ENCODE measurements at places on chromosomes 12 and 14.
A peak's percentile ranks its signal among the peaks of the same experiment; 100 is the strongest.

DNA sequence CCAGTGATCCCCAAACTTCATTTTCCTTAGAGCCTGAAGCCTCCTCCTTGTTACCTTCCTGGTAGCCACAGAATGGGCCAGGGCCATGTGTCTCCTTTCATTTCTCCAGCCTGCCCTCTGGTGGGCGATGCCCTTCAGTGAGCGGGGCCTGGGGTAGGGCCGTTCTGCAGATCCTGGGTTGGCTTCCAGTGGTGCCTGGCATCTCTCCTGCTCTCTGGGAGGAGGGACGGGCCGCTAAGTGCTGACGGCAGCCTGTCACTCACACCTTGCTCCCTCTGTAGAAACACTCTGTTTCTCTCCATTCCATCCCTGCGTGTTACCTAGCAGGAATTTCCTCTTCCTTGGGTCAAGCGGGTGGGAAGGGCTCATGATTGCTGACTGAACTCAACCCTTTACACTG lies 232.1 kb downstream of the CACNA1C start:
- DNase-seq: peak; percentile 64

GRCh38 chr12:111046896-111047295 lies 126.5 kb upstream of the MYL2 start:
- DNase-seq: no peak

GRCh38 chr12:7610006-7610405 lies 55.7 kb downstream of the APOBEC1 start:
- no peak for DNase-seq

GRCh38 chr14:71720978-71721624 lies 211.1 kb upstream of the RGS6 start:
- no peak for DNase-seq

GRCh38 chr12:124556896-124557501 lies 10.4 kb downstream of the NCOR2 start:
- DNase-seq: no peak

GRCh38 chr14:53638966-53639365 lies 317.7 kb downstream of the BMP4 start:
- no peak for DNase-seq

DNA sequence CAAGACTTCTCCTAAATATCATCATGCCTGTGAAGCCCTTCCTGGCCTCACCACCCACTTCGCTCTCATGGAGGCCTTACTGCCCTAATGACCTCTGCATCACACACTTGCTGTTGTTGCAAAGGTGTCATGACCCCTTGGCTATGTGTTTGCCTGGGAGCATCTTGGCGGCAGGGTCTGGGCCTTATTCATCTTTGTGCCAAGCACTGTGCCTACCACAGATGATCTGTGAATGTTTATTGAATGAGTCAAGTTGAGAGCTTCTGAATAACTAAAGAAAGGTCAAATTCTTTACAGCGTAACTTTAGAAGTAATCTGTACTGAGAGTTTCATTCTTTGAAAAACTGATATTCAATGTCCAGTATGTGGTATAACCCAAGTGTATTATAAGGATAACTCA lies 113.3 kb downstream of the TTC8 start:
- DNase-seq: no peak

- no peak for DNase-seq
These were observed 18.9 kb downstream of the LLPH start for GRCh38 chr12:66111605-66112004.

DNA sequence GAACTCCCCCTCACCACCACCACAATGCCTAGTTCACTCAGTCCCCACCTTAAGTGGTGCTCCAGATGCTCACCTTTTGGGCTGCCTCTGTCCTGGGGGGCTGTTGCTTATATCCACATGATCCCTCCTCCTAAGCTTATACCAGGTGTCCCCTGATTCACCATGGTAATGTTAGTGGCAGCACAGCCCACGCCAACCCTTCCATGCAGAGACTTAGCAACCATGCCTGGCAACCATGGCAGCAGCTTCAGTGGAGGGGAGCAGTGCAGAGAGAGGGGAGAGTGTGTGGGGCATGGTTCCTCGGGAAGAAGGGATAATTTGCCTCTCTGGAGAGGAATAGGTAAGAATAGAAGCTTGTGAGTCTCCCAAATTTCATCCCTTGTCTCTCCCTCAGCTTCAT lies 1.2 kb upstream of the DDN start:
- no peak for DNase-seq

- no peak for DNase-seq
These were observed 65.5 kb downstream of the SVOP start for GRCh38 chr12:108955225-108955835.

- DNase-seq: peak; percentile 85
These were observed at the start of gene CNTN1 for GRCh38 chr12:40691913-40692764. CNTN1 (plus strand) TSS chr12:40692439.
